ENCODE measurements at places on chromosomes 5 and 9.

GRCh38 chr9:2583308-2584013 lies 38.1 kb upstream of the VLDLR start:
- no peak for DNase-seq

DNA sequence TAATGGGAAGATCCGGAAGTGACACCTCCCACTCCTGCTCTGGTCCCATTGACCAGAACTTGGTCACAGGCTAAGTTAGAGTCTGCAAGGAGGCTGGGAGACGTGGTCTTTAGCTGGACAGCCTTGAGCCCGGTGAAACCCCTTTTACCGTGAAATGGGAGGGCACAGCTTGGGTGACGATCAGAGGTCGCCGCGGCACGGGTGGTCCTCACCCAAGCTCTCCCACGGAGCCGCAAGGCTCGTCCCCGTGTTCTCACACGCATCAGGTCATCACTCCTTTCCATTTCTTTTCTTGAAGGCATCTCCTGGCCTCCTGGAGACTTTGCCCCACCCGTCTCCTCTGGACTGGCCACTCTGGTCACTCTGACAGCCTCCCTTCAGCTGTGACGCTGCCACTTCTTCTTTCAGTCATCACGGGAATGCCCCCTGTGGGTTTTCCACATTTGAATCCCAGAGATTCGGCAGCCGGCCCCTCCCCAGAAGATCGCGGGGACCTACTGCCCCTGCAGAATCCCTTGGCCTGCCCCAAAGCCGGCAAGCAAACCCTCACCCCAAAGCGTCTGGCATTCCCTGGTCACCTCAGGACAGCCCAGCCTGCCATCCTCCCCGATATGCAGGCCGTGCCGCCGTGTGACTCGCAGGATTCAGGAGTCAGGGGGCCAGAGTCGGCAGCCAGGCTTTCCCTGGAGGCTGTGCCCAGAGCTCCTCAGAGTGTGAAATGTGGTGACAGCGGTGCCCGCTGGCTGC lies 18.9 kb upstream of the EGFL7 start:
- DNase-seq = no peak

GRCh38 chr5:38257308-38258041 lies 884 bp upstream of the EGFLAM start:
- no peak for DNase-seq

- no peak for DNase-seq
Measured at GRCh38 chr9:70569070-70569772, 154.8 kb upstream of the KLF9 start.

DNA sequence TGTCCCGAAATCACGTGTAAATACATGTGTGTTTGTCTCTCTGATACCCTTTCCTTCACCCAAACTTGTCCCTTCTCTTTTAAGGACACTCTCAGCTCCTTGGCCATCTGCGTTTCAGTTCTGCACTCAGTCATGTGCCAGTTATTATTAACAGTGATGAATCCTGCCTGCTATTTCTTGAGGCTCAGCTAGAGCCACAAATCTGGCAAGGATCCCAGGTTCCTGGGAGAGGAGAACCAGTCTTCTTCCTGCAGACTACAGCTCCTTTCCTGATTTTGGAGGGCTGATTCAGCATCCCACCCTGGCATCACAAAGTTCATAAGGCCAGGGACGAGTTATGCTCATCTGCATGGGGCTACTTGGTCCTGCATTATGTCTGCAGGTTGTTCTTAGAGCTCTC lies 5.6 kb downstream of the MAMDC2 start:
- no peak for DNase-seq

DNA sequence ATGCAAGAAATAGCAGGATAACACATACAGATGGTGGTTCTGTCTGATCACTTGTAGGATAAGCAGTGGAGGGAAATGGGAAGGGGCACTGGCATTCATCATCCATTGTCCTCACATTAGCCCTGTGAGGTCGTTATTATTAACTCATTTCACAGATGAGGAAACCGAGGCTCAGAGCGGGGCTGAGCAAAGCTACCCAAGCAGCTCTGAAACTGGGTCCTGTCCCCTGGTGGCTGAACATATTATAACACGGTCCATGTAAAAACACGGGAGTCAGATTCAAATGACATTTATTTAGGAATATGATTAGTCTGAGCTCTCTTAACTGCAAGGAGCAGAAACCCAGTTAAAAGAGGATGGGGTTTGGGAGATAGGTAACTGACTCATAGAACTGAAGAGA lies 43.1 kb downstream of the HRH2 start:
- no peak for DNase-seq

- no peak for DNase-seq
Measured at GRCh38 chr5:43941806-43942205, 338.8 kb downstream of the NNT start.

- no peak for DNase-seq
Measured at GRCh38 chr5:150143350-150144245, 12.0 kb downstream of the PDGFRB start.

DNA sequence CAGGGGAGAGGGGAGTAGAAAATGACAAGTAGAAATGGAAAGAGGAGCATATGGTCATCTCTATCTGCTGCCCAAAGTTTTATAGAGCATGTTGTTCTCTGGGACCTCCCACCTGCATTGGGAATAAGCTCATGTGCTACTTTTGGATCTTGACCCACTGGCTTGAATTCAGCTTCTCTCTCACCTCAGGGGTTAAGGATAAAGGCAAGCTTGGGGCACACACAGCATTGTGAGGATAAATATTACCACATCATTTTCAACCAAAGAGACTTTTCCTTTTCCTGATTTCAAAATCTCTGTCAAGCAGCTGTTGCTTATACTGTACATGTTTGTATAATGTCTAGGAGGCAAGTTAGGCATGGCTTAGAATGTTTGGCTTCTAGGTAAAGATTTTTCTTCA lies 16.6 kb downstream of the ATP10B start:
- no peak for DNase-seq

GRCh38 chr9:120892748-120893610 lies 16.0 kb upstream of the PHF19 start:
- DNase-seq = no peak

GRCh38 chr9:4465910-4466309 lies 24.4 kb upstream of the SLC1A1 start:
- no peak for DNase-seq

DNA sequence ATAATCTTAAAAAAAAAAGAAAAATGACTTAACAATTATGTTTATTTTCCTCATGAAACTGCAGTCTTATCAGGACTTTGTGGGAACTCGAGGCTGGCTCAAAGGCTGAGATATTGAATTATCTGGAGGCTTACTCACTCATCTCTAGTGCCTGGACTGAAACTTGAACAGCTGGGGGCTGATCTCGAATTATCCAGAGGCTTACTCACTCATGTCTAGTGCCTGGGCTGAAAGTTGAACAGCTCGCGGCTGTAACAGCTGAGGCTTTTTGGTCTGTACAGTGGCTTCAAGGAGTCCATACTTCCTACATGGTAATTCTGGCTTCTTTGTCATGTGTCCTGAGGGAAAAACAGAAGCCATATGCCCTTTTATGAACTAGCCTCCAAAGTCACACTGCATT lies 371.9 kb downstream of the CETN3 start:
- no peak for DNase-seq

DNA sequence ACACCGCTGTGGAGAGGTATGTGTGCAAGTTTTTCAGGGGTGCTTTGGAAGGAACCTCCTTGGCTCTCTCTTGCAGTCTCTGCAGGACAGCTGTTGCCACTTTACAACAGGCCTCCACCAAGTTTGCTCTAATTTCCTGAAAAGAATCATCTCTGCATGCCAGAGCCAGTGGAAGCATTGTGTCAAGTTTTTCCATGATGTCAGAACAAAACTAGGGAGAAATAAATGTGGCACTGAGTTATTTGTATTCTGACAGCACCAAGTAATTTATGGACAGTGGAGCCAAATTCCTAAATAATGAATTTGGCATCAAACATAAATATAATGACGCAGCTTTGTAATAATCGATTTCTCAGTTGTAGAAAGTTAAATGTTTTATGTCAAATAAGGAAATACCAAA lies 146.9 kb downstream of the KIAA0825 start:
- DNase-seq = no peak

- no peak for DNase-seq
Measured at GRCh38 chr9:72274441-72274840, 90.6 kb downstream of the ZFAND5 start.

- DNase-seq = no peak
Measured at GRCh38 chr9:94085062-94085639, 887 bp downstream of the PTPDC1 start.

GRCh38 chr9:78940121-78940855 lies 631.5 kb upstream of the TLE4 start:
- DNase-seq = no peak

GRCh38 chr5:150656191-150657132 lies 4.6 kb upstream of the MYOZ3 start:
- peak; percentile 78 for DNase-seq

DNA sequence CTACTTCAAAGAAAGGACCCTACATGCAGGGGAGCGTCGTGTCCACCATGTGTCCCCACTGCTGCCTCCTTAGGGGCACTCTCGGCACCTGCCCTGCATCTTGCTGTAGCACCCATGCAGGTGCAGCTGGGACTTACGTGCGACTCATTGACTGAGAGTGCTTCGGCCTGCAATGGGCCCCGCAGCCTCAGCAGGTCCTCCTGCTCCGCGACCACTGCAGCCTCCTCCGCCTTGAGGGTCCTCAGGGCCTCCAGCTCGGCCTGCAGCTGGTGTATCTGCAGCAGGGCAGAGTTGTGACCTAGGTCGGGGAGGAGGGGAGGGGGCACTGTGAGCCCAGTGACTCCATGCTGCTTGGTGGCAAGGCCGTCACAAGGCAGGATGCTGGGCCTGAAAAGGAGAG lies 27.1 kb downstream of the ARPC5L start:
- no peak for DNase-seq

- no peak for DNase-seq
Measured at GRCh38 chr9:686321-686813, 155.1 kb upstream of the DMRT1 start.

DNA sequence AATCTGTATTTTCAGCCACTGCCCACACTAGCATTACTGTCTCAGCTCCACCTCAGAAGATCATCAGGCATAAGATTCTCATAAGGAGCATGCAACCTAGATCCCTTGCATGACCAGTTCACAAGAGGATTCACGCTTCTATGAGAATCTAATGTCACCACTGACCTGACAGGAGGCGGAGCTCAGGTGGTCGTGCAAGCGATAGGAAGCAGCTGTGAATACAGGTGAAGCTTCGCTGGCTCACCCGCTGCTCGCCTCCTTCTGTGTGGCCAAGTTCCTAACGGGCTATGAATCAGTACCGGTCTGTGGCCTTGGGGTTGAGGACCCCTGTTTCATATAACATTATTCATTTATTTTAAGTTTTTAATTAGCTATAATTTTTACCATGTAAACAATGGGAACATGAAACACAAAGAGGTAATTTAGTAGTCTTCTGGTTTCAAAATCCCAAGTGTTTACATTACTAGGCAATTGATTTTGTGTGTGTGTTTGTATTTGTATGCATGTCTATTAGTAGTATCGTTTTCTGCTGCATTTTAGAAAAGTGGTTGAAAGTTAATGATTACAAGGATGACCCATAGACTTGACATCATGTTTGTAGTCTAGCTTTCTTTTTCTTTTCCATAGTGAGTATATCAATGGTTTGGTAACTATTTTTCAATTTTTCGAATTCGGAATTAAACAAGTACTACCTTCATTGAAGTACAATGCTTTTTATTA lies 159.4 kb downstream of the TENT4A start:
- no peak for DNase-seq

GRCh38 chr5:11322133-11322532 lies 561.1 kb upstream of the DAP start:
- DNase-seq = no peak

DNA sequence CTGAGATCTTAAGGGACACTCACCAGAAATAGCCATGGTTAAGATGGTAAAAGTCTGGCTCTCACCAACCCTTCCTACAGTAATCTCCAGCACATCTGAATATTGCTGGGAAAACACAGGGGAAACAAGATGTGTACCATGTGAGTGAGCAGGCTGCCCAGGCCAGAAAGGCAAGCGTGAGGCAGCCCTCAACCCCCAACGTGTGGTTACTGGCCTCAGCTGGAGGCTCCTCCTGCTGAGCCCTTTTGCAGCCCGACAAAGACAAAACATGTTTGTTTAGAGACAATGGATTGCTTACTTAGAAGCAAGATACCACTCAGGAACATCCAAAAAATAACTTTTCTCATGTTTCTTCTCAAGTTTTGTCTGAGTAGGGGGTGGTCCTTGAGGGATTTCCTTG lies 16.6 kb downstream of the ZFP62 start:
- DNase-seq = no peak

GRCh38 chr9:137612741-137613142 lies 6.1 kb upstream of the EHMT1 start:
- no peak for DNase-seq

DNA sequence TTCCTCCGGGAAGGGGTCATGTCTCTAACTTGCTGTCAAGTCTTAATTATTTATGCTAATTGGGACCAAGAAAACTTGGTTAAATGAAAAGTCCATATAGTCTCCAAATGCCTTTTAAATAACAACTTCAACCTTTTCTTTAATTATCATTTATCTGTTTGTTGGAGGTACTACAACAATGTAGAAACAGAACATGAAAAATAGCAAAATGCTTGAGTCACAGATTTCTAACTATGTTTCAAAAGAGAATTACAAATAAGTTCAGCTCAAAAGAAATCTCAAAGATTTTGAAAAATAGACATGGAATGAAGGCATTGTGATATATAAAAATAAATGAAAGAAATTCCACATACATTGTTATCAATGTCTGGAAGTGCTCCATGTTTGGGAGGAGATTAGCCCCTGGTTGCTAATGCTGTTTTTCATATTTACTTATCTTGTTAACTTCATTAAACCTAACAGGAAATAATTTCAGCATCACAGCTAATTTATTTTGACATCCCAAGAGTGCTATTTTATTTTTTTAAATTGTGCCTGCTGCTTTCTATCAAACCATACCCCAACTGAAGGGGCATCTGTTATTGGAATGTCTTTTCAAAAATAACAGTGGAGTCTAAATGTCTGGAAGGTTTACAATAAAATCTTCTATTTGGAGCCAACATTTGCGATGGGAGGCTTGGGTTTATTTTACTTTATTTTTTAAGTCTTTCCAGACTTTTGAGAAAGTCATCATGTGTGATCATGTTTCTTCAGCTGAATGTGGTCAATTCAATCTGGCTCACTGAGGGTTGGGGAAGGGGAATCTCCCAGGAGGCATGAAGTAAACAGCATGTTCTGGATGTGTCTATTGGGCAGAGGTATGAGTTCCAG lies 53.1 kb upstream of the ANKRD55 start:
- no peak for DNase-seq

- no peak for DNase-seq
Measured at GRCh38 chr9:37453827-37454226, 11.4 kb downstream of the ZBTB5 start.

- no peak for DNase-seq
Measured at GRCh38 chr5:179762079-179762780, 29.6 kb downstream of the MAML1 start.

GRCh38 chr9:13817754-13818278 lies 496.1 kb downstream of the NFIB start:
- DNase-seq = no peak

All from C1 segment of cervical spinal cord (tissue), 14 donors.